ENCODE measurements at places on chromosomes 4 and X.

GRCh38 chrX:131199091-131199490 lies 90.0 kb downstream of the IGSF1 start:
- DNase-seq, result no peak

GRCh38 chr4:86556791-86557415 lies 37.2 kb upstream of the PTPN13 start:
- peak; percentile 32 for DNase-seq

DNA sequence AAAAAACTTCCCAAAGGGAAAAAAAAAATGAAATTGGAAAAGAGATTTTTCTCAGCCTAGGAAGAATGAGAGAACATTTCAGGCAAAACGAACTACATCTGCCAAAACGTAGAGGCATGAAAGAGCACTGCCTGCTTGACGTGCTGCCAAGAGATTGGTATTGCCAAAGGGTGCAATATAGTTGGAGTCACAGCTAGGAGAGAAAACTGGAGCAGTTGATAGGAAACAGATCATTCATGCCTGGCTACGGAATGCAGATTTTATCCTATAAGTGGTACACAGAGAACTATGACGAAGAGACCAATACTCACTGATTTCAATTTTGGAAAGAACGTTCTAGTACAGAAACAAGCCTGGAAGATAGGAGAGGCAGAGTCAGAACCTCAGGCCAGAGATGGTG lies 68.4 kb upstream of the IQCM start:
- DNase-seq, result no peak

- no peak for DNase-seq
Observed at GRCh38 chr4:8599657-8600056, 7.1 kb downstream of the CPZ start.
